GM04504 (cell line): ENCODE measurements at places on chromosomes 11 and 22.

GRCh38 chr11:114017723-114018122 is 41.8 kb upstream of the ZBTB16 start:
- DNase-seq, result no peak

DNA sequence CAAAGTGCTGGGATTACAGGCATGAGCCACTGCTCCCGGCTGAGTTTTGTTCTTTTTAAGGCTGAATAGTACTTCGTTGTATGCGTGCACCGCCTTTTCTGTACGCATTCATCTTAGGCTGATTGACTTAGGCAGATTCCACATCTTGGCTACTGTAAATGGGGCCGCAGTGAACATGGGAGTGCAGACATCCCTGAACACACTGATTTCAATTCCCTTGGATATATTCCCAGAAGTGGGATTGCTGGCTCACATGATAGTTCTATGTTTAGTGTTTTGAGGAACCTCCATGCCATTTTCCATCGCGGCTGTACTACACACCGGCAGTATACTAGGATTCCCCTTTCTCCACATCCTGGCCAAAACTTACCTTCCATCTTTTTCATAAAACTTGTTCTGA is 10.4 kb upstream of the ZNF74 start:
- DNase-seq, result no peak

- no peak for DNase-seq
Measured at GRCh38 chr11:117834068-117834810, 9.7 kb upstream of the FXYD2 start.

GRCh38 chr11:106668147-106668546 is 350.1 kb downstream of the GUCY1A2 start:
- DNase-seq, result no peak

GRCh38 chr11:57237204-57237681 is at the start of gene APLNR:
TSS of gene APLNR (minus strand) at chr11:57237250. CDS start at chr11:57237004, 246 bp downstream.
- DNase-seq, result no peak

- no peak for DNase-seq
Measured at GRCh38 chr11:1822648-1823375, 12.0 kb upstream of the SYT8 start.

DNA sequence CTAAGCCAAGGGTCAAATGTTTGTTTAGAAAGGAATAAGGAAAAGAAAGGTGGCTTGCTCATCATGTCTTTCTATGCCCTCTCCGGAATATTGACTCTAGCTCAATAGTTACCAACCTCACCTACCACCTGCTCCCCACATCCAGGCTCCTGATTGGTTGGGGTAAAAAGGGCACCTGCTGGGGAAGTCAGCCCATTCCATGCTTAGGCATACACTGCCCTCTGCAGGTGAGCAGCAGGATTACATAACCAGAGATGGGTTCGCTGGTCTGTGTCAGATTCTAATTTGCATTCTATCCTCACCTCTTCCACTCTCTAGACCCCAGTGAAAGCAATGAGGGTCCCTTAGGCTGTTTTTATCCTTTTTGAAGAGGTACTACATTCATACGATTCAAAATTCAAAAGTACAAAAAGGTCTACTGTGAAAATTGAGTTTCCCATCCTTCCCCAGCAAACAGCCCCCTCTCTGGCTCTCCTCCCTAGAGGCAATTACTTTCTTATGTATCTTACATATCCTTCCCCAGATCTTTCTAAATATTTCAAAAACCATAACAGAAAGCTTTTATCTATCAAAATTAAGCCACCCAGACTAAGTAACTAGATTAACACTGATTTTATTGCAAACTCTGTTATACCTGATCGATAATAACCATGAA is 98.0 kb upstream of the ASPHD2 start:
- no peak for DNase-seq

DNA sequence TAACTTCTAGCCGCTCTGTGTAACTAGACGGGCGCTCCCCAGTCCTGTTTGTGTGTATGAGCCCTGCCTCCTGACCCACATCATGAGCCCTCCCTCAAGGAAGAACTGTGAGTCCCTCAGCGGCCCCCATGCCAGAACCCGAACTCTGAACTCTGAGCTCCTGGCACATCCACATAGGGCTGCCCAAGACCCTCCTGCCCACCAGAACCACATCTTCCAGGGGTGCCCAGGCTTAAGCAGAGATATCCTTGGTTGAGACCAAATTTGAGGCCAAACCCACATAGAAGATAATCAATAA is 3.0 kb downstream of the TRIM29 start:
- DNase-seq, result no peak
